ENCODE measurements at places on chromosomes 13 and 19. TPM values are rescaled to one million over a fixed set of nuclear protein-coding genes. Genes with fewer than 3 reads are reported as not detected.

The GIPR gene
- total RNA-seq, result 36.4 TPM

The ADAMTS10 gene
- 87.6 TPM for total RNA-seq

DNA sequence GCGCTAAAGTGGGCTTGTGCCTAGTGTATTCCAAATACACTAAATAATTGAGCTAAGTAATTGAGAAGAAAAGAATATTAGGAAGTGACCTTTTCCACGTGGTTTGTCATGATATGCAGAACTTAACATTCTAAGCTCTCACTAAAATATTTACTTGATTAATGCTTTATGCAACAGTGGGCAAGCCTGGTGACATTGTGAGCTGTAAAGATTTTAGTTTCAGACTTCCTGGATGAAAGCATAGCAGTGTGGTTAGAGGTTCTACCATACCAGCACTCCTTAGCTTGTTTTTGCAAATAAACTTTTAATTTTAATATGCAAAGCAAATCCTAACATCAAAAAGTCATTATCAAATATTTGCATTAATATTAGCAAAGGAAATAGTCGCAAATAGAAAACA, 1065.1 kb upstream of the SPRY2 start:
- no peak for DNase-seq

DNA sequence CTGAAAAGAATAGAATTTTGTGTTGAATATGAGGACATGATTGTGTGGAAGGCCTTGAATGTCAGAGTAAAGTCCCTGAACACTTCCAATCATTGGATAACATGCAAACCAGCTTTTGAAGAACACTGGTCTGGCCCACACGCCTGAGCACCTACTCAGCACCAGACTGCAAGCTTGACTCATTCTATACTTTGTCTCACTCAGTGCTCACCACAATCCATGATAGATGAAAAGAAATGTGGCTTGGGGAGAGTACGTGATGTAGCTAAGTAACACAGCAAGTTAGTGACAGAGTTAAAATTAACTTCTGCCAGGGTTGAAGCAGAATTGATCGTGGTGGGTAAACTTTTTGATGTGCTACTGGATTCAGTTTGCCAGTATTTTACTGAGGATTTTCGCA, 12.0 kb downstream of the DLEU7 start:
- DNase-seq, result no peak

The CCDC106 gene
- total RNA-seq, result 32.1 TPM

All from glutamatergic neuron (in vitro differentiated cells).